Activated naive CD4-positive, alpha-beta T cell (primary cell): ENCODE measurements at places on chromosomes 4 and X.

- DNase-seq: no peak
Measured at GRCh38 chrX:13923289-13923688, 106.4 kb upstream of the GPM6B start.

GRCh38 chrX:103629318-103630170 is 769 bp downstream of the TCEAL1 start:
- no peak for DNase-seq

DNA sequence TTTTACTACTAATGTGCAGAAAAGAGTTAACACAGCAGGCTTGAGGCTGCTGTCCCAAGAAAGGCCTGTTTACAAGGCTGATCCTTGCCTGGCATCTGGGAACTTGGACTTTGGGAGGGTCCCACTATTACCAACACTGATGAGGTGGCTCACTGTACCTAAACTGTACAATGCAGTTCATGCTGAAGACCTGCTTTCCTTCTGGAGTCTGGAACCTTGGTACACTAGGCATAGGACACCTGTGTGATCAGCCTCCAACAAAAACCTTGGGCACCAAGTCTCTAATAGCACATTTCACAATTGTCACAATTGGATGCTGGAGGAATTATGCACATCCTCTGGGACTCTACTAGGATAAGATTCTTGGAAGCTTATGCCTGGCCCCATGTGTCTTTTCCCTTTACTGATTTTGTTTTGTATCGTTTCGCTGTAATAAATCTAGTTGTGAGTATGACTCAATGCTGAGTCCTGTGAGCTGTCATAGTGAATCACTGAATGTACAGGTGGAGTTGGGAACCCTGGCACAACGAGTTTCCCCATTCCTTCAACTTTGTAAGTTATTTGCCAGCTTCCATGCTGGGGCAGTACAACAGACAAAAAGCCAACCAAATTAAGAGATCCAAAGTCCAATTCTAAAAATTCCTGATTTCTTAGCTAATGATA is 45.9 kb downstream of the TEC start:
- DNase-seq: no peak

GRCh38 chr4:83150653-83151330 is 36.3 kb upstream of the PLAC8 start:
- DNase-seq: no peak

- DNase-seq: no peak
Measured at GRCh38 chr4:126736133-126736518, 896.6 kb upstream of the INTU start.

GRCh38 chr4:79042079-79042674 is 102.9 kb upstream of the PAQR3 start:
- DNase-seq: no peak

GRCh38 chrX:97159916-97160800 is 276.4 kb downstream of the RPA4 start:
- DNase-seq: no peak

- DNase-seq: no peak
Measured at GRCh38 chr4:164193676-164194075, 560.3 kb upstream of the SMIM31 start.

DNA sequence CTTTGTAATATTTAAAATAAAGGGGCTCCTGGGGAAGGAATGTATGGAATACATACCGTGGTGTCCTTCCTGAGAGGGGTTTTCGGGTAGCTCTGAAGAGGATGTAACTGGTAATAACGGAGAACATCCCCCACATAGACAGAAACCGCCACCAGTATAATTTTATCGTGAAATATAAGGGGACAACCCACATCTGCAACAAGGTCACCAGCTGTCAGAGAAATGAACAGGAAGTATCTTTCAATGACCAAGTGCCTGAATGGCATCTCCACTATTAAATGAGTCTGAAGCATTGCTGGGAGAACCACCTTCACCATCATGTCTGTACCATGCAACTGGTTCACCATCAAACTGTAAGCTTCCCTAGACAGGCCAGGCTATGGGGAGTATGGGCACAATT is 31.7 kb downstream of the RNF175 start:
- no peak for DNase-seq

DNA sequence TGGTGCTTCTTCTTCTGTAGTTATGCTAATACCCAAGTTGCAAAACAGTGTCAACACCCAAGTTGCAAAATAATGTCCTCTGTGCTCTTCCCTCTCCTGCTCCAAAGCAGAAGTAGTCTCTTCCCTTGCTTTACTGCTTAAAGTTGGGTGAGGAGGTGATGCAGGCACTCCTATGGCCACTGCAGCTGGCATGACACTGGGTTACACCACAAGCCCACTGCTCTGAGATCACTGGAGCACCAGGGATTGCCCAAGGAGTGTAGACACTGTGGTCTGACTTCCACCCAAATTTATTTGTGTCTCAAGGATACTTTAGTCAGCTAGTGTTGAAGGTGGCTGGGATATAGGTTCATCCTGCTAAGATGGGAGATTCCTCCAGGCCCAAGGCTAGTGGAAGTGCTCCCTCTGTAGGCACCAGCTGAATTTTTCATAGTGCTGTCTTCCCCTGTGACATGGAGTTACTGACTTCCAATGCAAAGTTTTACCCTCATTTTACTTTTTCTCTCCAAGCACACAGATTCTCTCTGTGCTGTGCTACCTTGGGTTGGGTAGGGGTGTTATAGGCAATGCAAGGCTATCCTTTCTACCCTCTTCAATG is 196.2 kb upstream of the TENT5D start:
- DNase-seq: no peak

DNA sequence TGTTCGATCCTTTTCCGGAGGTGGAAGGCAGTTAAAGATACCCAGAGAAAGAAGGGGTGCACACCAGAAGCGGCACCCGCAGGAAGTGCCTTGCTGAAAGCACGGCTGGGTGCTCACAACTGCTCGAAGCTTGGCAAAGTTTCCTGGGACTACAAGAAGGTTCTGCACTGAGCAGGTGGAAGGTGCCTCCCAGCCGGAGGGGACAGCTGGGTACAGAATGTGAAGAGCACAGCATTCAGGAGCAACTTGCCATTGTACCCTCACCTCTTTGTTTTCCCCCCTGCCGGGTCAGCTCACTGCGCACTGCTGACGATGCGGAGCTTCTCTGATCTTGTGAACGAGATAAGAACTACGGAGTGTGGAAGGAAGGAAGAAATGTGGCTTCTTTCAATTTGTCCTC is 289.2 kb downstream of the FBXW7 start:
- DNase-seq: no peak

GRCh38 chr4:123950530-123950929 is 553.9 kb downstream of the SPRY1 start:
- no peak for DNase-seq

- DNase-seq: no peak
Measured at GRCh38 chr4:123215536-123215935, 181.1 kb upstream of the SPRY1 start.

DNA sequence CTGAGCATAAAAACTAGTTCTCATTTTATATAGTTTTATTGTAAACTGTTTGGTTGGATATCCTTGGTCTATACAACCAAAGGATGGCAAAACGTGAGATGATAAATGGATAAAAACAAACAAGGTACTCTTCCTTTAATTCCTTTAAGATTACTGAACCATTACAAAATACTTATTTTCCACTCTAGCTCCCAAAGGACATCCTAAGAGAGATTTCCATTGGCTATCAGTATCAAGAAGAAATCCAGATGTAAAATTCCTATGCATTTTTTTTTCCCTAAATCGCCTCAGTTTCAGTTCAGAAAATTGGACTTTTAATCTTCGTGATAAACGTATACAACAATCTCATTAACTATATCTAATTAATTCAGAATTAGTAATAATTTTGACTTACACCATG is 2.3 kb downstream of the FBXL5 start:
- DNase-seq: no peak

DNA sequence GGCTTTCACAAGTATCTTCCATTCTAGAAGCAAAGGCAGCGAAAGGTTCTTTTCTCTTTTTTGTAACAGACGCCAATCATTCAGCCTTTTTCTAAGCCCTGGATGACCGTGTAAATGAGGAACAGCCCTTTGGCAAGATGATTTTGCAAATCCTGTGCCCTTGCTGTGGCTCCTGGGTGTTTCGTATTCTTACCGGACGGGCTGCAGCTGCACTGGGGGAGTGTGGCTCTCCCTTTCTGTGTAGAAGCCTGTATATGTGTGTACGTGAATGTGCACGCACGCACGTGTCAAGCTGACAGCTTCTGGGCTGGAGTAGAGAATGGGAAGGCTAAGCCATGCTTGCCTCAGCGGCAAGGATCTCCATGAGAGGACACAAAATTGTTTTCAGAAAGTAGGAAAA is 8.2 kb downstream of the GRPEL1 start:
- no peak for DNase-seq

DNA sequence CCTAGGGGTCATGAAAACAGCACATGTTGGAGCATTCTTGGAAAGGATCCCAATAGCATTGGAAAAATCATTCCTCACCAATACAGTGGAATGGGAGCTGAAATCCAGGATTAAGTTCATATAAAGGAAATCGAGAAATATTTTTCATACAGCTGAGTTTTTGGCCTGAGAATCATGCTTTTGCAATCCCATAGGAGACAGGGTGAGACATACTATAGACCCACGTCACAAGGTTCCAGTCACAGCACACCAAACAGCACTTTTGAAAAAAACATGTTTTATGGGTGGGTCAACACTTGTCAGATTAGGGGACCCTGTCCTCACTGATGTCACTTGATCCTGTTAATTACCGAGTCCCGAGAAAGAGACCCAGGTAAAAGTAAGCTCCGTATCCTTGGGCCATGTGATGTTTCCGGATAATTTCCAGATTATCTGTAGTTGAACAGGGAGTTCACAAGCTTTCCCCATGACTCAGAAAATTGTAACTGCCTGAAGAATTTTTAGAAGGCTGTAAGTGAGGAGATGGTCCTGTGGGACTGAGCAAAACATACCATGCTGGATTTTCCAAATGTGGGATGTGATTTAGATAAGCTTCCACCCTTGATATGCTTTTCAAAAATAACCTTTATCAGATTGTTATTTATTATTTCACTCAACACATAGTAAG is 80.9 kb upstream of the TLR3 start:
- no peak for DNase-seq

DNA sequence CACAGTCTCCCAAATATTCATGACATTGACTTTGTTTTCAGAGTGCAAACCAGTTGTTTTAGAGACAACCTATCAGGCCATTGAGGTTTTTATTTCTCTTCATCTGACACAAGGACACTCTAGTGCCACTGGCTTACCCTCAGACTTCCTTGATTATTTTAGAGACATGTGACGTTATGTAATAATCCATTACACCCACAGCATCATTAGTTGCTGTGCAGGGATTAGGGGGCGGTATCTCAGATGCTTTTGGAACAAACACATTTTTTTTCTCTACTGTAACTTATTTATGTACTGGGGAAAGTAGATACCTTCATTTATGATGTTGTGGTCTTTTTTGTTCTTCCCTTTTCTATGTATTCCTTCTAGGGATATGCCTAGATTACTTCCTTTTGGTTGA is 2293.1 kb downstream of the PCDH7 start:
- DNase-seq: no peak
